ENCODE measurements at places on chromosomes 11 and 22.

GRCh38 chr11:58639669-58640068 is 17.2 kb downstream of the CNTF start:
- no peak for DNase-seq

GRCh38 chr22:49614966-49615965 is 212.4 kb downstream of the BRD1 start:
- no peak for DNase-seq

GRCh38 chr11:40188848-40189247 is 1270.6 kb downstream of the LRRC4C start:
- DNase-seq = no peak

GRCh38 chr11:124670732-124671131 is 2.8 kb downstream of the SIAE start:
- no peak for DNase-seq

DNA sequence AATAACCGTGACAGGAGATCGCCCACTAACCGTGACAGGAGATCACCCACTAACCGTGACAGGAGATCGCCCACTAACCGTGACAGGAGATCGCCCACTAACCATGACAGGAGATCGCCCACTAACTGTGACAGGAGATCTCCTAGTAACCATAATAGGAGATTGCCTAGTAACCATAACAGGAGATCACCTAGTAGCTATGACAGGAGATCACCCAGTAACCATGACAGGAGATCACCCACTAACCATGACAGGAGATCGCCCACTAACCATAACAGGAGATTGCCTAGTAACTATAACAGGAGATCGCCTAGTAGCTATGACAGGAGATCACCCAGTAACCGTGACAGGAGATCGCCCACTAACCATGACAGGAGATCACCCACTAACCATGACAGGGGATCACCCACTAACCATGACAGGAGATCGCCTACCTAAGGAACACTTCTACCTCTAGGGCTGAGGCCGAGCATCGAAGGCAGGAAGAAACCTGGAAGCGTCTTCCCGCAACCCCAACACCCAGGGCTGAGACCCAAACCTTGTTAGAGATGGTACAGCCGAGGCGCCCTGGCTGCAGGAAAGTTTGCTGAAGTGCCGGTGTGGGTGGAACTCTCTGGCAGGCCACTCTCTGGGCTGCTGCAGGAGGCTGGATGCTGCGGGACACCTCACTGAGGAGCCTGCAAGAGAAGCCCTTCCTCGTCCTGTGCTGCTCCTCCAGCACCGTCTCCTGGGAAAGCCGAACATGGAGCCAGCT is 67.5 kb upstream of the THY1 start:
- DNase-seq = no peak

DNA sequence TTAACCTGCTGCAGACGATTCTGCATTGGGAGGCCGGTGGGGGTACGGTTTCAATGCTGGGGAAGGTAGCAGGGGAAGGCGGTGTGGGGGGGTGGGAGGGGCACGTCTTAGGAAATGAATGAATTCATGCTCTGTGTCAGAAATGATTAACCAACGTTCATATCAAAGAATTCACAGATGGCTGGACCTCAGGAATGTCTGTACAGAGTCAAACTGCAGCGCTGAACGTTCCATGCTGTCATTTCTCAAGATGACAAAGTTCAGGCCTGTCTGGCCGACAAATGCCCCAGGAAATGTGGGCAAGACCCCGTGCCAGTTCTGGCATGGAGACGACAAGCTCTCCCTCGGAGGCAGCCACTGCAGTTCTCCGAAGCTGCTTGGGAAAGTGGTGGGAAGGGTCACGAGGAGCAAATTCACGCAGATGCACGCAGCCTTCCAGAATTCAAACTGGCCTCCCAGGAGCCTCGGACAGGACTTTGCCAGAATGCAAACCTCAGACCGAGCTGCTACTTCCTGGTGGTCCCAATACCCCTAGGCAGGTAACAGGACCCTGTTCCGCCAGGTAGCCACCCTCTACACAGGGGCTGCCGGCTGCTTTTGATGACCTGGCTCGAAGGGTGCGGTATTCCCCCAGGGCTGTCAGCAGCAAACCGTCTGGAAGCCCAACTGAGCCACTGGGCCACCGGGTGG is 81.5 kb downstream of the TRMU start:
- no peak for DNase-seq

GRCh38 chr11:87355596-87355995 is 317.9 kb downstream of the TMEM135 start:
- DNase-seq = no peak

- DNase-seq = no peak
Observed at GRCh38 chr22:37647928-37648327, 8.5 kb downstream of the SH3BP1 start.
